Endothelial cell of umbilical vein (primary cell): ENCODE measurements at places on chromosomes 3 and 15. TPM values are rescaled to one million over a fixed set of nuclear protein-coding genes. Genes with fewer than 3 reads are reported as not detected.

Gene SOX14
- polyA plus RNA-seq = not detected in 2 replicates

DNA sequence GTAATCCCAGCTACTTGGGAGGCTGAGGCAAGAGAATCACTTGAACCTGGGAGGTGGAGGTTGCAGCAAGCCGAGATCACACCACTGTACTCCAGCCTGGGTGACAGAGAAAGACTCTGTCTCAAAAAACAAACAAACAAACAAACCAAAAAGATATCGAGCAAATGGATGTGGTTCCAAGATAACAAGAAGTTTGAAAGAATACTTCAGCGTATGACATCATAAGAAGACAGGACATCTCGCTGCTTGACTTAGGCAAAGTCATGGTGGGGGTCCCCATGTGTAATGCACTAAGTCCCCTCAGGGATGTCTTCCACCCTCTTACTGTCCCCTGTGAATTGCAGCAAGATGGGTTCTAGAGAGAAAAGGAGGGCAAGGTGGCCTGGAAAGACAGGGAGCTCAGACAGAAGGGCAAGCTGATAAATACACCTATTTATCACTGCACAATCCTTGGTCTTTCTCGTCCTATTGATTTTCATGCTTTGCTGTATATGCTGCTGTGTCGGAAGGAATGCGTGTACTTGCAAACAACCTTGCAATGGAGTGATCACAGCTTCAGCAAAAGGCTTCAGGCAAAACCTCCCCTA, 115.0 kb downstream of the BDH1 start:
- no peak for DNase-seq

- DNase-seq = no peak
Measured at GRCh38 chr15:48109212-48109611, 11.6 kb upstream of the SLC24A5 start.

DNA sequence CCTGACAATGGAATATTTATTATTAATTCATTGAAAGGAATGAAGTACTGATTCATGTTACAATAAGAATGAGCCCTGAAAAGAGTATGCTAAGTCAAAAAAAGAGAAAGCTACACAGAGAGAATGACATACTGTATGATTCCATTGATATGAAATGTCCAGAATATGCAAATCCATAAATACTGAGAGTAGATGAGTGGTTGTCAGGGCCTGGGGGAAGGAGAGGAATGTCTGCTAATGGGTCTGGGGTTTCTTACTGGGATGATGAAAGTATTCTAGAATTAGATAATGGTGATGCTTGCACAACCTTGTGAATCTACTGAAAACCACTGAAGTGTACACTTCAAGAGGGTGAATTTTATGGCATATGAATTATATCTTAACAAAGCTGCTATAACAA, 79.9 kb upstream of the HACD2 start:
- no peak for DNase-seq

- no peak for DNase-seq
Measured at GRCh38 chr3:24622138-24622537, 127.5 kb upstream of the THRB start.

DNA sequence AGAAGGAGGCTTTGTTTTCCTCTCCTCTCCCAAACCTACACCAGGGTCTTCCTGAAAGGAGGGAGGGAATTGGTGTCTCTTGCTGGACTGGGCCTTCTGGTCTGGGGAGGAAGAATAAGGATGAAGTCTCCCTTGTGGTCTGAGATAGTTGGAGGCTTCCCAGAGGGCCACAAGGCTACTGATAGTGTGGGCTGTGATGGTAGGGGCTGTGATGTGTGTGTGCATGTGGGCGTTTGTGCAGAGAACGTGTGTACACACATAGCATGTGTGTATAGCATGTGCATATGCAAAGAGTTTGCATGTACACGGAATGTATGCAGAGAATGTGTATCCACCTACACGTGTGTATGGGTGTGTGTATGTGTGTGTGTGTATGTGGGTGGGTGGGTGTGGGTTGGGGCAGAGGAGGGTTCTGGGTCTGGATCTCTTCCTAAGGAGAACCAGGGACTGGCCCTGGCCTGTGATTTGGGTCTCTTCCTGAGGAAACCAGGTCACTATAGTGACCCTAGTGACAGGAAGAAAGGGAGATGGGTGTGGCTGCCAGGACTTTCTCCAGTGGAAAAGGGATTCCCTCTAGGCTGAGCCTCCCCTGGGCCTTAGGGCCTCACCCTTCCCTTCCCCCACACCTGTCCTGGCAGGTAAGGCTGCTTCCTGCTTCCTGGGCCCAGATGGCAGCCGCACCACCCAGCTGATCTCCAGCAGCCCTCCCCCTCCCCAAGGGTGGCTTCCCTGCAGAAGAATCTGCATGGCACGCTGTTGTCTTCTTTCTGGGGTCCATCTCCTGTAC, 1.7 kb downstream of the FLNB start:
- no peak for DNase-seq

Gene HESX1
- 0.21 and 0.35 TPM in 2 replicates for polyA plus RNA-seq

DNA sequence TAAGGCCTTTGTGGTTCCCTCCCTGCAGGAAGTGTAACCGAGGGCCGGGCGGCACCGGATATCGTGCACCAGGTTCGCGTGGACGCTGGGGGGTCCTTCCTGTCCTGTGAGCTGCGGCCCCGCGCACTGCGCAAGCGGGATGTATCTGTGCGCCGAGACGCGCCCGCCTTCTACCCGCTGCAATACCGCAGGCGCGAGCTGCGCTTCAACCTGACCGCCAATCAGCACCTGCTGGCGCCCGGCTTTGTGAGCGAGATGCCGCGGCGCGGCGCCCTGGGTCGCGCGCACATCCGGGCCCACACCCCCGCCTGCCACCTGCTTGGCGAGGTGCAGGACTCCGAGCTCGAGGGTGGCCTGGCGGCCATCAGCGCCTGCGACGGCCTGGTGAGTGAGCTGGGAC, 35.9 kb downstream of the SAXO2 start:
- DNase-seq = no peak

Gene KCNMB2
- 0.24 TPM in 1 of 2 replicates, not detected in the other for polyA plus RNA-seq

Gene NRROS
- polyA plus RNA-seq = 8.1 and 8.7 TPM in 2 replicates

Gene PDZRN3
- polyA plus RNA-seq = not detected in 2 replicates

GRCh38 chr3:94076055-94076454, 13.2 kb downstream of the NSUN3 start:
- DNase-seq = no peak

DNA sequence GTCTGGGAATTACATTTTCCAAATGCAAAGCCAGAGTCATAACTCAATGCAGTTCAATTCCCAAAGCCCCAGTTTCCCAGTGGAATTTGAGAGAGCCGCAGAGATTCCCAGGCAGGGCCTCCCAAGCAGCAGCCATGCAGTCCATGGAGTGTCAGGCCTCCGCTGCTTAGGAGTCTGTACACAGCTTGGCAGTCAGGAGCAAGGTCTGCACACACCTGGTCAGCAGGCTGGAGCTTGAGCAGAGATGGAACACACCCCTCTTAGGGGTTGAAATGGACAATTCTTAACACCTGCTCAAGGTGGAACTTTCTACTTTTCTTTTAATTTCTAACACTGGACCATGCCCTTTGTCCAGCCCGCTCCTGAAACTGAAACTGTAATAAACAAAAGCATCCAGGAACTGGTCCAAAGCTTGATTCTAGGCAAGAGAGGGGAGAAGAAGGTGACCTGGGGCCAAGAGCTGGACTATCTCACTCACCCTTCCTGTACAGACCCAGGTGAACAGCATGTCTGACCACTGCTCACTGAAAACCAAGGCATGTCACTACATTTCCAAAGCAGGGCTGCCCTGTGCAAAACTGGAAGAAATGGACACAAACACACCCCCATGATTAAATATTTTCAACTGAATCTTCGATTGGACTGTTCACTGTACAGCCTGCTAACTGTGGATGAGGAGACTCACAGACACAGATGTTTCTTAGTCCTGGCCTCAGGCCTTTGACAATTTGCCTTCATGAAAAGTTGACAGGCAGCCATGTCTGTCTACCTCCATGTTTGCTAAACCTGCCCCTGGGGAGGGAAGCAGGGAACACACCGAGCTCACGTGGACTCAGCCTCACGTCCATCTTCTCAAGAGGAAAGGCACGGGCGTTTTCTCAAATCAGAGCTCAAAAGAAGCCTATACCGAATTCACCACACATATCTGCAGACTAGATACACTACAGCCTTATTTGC, 48.6 kb upstream of the DUSP7 start:
- no peak for DNase-seq

DNA sequence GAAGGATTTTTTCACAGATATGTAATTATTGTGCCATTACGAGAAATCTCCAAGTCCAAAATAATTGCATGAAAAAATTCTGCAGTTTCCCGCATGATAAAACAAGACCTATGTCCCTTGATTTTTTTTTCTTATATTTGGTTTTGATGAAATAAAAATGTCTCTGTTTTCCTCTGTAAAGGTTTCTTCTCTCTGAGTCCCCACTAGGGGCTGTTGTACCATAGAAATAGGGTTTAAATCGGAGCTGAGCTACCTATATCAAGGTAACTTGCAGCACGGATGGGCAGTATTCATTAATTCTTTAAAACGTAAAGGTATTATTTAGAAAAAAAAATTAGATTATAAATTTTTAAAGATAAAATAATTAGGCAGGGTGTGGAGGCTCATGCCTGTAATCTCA, 66.6 kb upstream of the IGF1R start:
- DNase-seq = no peak

DNA sequence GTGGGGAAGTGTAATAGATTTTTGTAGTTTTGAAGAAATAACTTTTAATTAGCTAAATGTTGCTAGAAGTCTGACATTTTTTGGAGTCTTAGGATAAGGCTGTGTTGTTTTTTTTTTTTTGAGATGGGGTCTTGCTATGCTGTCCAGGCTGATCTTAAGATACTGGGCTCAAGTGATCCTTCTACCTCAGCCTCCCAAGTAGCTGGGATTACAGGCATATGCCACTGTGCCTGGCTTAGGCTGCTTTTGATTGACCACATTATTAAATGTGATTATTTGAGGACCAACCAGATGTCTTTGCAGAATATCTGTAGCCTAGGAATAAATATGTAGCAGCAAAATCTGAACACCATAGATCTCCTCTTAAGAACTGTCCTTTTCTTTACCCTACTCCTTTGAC, 29.7 kb downstream of the HACD3 start:
- DNase-seq = no peak

Gene ZNF80
- not detected in 2 replicates for polyA plus RNA-seq

Gene ADAMTS17
- polyA plus RNA-seq = 0.12 and 0.16 TPM in 2 replicates

DNA sequence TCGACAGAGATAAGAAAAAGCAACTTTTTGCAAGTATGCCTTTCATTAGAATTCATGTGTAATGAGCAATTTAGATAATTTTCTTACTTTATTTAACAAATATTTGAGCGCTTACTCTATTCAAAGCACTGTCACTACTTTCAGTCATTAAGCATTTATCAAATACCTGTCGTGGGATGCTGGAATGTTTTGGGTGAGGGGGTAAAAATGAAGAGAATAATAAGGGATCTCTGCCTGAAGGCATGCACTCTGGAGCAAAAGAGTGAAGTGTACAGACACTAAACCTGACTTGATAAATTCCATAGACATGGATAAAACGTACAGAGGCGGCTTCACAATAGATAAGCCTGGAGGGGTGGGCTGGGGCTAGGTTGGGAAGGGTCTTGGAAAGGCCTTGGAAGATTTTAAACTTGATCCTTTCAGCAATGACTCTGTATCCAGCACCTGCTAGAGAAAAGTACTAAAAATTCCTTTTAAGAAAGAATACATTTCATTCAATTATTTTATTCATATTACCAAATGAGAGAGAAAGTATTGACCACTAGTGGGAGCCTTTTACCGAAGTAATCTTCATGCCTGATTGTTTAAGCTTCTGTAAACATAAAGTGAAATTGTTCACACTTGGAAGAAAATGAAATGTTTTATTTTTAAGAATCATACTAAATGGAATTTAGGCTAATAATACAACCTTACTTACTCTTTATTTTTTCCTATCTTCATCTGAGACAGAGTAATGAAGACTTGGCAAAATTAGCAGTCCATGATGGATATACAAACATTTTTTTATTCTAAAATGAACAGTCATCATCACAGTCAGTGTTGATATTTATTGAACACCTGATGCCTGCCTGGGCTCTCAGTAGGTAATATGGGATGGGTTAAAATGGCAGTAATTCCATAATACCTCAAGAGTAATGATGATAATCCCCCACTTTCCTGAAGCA, 113.2 kb downstream of the PPP2R3A start:
- peak; percentile 62 for DNase-seq

- DNase-seq = no peak
Measured at GRCh38 chr3:33941804-33942203, 143.4 kb downstream of the PDCD6IP start.

DNA sequence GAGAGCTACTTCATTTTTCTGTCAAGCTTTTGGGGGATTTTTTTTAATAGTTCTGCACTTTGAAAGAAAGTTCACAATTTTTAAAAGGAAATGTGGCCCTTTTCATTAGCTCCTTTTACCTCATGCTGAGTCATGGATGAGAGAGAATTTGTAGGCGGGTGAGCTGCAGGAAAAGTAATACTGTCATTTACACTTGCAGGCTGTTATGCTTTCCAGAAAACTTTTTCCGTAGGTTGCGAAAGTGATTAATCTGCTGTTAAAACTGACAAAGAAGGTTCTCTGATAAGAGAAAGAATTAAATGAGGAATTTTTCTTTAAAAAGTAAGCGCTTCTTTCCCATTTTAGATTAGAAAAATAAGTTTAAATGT, 430.2 kb downstream of the LPP start:
- DNase-seq = peak; percentile 78

GRCh38 chr3:52827441-52827840, 3.0 kb downstream of the ITIH4 start:
- DNase-seq = no peak

DNA sequence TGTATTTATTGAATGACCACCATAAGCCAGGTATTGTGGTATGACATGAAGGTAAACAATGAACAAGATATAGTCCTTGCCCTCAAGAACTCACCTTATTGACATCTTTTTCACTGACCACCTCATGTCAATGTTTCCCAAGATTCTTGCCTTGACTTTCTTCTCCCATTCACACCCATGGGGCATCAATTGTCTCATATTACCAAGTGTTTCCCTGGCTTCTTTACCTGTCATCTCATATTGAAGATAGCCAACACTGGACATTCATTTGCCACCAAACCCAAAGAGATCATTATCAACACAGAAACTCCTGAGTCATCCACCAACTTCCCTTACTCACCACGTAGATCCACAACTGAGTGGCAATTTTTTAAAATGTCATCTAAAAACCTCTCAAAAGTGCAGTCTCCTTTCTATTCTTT, 2.2 kb downstream of the EFHB start:
- DNase-seq = no peak

Gene CD86
- polyA plus RNA-seq = not detected in 2 replicates
